Natural killer cell (primary cell): ENCODE measurements at places on chromosomes 2 and 18. TPM values are rescaled to one million over a fixed set of nuclear protein-coding genes. Genes with fewer than 3 reads are reported as not detected.

MYL1 gene
- total RNA-seq, result not detected

WNT10A gene
- 2.9 TPM for total RNA-seq

MERTK gene
- 0.38 TPM for total RNA-seq

KRCC1 gene
- 17.0 TPM for total RNA-seq

EML6 gene
- 3.2 TPM for total RNA-seq

SALL3 gene
- not detected for total RNA-seq

DNA sequence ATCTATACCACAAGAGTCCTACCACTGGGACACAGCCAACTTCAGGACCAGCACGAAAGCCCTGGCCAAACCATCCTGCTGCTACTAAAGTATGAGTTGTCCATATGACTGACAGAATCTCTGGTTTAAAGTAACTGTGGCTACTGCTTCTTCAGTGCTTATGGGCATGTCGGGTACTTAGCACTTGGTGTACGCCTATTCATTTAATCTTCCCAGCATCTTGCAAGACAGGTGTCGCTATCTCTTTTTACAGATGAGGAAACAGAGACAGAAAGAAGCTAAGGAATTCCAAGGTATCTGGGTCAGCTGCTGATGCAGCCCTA, 203.4 kb upstream of the ID2 start:
- DNase-seq, result no peak

- DNase-seq, result no peak
Observed at GRCh38 chr2:46351098-46351749, 54.0 kb downstream of the EPAS1 start.

- no peak for DNase-seq
Observed at GRCh38 chr2:74333175-74333574, 10.0 kb downstream of the SLC4A5 start.

- DNase-seq, result no peak
Observed at GRCh38 chr2:64273524-64274398, 129.5 kb upstream of the PELI1 start.

DNA sequence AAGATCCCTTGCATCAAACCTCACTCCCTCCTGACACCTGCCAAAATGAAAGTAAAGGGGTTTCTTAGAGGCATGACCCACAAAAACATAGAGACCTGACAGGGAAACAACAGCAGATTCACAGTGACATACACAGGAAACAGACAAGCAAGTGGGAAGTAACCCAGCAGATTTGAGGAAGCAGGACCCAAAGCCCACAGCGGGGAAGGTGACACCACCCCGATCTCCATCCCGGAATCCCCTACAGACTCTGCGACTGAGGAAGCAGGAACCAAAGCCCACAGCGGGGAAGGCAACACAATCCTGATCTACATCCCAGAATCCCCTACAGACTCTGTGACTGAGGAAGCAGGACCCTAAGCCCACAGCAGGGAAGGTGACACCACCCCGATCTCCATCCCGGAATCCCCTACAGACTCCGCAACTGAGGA, 21.6 kb downstream of the CIB4 start:
- DNase-seq, result no peak

- DNase-seq, result peak; percentile 65
Observed at GRCh38 chr2:191152482-191153240, 1.9 kb upstream of the STAT4 start.

GRCh38 chr2:214265991-214266489, 144.8 kb upstream of the VWC2L start:
- DNase-seq, result no peak
